Activated CD8-positive, alpha-beta T cell treated with anti-CD3 and anti-CD28 coated beads, Interleukin-2, amount 10 ng/mL, durations not matched to agents 7 days and 5 days (primary cell): ENCODE measurements at places on chromosomes 13 and 19.

DNA sequence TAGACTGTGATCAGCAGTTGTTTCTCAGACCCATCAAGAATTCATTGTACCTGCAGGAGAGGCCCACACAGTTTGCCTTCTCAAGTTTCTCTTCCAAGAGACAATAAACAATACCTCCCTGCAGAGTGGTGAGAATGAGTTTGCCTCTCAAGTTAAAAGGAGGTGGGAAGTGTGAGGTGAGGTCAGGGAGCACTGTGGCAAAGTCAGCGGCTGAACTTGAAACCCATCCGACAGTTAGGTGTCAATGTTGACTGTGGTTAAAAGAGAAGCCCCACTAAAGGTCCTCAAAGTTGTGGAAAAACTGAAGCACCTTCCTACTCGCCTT is 72.9 kb upstream of the TSC22D1 start:
- DNase-seq: no peak

DNA sequence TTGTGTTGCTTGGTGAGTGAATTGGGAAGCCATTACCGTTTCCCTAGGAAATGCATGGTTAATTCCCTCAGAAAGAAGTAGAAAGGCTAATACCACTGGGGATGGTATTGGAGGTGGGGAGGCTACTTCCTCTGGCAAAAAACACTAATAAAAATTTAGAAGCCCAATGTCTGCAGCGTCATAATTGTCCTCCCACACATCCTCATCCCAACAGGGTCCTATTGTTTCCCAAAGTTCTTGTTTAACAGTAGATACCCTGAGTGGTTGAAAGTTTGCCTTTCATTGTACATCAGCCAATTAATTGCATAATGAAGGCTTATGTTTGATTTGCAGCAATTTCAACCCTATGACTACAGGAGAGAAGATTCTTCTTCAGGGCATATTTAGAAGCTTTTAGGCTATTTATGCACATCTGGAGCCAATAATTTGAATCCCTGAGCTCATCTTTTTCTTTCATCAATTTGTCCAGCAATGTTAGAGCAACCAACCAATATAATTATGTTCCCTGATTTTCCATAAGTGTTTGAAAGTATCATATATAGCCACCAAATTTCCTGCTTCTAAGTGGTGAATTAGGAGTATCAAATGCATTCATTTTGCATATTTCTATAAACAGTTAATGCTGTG is 491.0 kb downstream of the SLITRK5 start:
- DNase-seq: no peak

DNA sequence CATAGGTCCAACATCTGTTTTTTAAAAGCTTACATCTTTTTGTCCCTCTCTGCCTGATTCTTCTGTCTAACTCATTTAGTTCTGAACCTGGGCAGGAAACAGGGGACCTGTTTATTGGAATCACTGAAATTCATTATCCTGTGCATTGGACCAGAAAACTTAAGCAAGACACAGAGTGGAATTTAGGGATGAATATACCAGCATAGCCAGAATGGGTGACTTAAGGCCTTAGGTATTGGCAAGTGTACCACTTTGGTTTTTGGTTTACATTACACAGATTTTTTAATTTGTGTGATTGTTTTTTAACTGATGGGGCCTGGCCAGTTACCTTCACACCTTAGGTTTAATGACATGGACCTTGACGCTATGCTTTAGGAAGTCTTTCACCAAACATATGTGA is 232.5 kb downstream of the GPC5 start:
- no peak for DNase-seq

DNA sequence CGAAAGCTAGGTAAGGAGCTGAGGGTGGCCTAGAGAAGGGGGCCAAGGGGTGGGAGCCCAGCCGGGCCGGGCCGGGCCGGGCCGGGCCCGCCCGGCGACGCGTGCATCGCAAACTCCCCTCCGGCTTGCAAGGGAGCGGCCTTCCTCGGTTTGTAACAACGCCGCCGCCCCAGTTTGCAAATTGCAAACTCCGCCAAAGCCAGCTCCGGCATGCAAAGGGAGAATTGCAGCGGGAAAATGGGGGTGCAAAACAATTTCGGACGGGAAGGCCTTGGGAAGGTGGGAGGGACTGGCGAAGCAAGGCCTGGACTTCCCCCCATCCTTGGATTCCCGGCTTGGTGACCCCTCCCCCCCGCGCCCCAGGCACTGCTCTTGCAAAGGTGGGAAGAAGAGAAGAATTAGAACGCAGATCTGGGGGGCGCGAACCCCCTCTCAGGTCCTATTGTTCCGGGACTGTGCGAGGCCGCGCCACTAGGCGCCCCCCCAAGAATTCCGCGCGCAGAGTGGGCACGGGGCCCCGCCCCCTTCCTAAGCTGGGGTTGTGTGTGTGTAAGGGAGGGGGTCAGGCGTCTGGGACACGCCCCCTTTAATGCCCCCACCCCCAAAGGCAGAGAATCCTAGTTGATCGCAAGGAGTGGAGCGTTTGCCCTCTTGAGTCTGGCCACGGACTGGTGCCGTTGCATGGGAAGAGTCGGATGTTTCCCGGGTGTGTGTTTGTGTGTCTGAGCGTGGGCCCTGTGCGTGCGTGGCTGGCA is 926 bp downstream of the PRR12 start:
- peak; percentile 64 for DNase-seq
